ENCODE measurements at places on chromosomes 5 and 9. TPM values are rescaled to one million over a fixed set of nuclear protein-coding genes. Genes with fewer than 3 reads are reported as not detected.

- DNase-seq, result no peak
These were observed 408.5 kb downstream of the KIAA0825 start for GRCh38 chr5:94209774-94210355.

DNA sequence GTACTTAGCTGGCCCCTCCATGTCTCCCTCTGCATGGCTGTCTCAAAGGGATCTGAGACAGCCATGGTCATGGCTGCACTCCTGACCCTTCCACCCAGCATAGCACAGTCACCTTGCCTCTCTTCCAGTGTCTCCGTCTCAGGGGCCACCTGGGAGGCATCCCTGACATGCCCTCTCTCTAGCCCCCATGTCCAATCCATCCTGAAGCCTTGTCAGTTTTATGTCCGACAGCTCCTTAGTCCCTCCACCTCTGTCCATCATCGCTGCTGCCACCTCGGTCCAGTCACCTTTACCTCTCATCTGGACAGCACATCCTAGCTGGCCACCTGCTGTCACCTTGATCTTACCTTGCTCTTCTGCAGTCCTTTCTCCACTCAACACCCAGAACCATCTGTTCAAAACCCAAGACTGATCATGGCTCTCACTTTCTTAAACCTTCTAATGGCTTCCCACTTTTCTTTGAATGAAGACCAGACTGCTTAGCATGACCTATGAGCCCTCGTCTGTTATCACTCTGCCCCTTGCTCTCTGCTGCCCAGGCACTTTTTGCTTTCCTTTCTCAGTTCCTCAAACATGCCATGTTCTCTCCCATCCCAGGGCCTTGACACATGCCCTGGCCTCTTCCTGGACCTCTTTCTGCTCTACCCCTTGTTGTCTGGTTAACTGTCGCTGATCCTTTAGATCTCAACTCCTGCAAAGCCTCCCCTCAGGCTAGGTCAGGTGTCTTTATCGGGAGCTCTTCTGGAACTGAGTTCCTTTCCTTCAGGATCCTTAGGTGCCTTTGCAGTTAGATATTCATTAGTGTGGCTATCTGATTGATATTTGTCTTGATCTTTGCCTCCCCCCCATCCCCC lies 181.8 kb upstream of the PITX1 start:
- DNase-seq, result no peak

DNA sequence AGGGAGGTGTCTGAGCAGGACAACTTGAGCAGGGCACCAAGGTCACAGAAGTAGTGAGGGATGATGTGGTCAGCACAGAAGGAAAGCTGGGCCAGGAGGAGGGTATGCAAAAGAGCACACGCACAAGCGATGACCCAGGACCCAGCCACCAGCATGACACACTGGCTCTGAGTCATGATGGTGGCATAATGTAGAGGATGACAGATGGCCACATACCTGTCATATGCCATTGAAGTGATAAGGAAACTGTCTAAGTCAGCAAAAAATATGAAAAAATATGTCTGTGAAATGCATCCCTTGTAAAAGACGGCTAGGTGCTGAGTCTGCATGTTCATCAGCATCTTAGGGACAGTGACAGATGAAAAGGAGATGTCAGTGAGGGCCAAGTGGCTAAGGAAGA lies 380 bp downstream of the OR1J1 start:
- no peak for DNase-seq

DNA sequence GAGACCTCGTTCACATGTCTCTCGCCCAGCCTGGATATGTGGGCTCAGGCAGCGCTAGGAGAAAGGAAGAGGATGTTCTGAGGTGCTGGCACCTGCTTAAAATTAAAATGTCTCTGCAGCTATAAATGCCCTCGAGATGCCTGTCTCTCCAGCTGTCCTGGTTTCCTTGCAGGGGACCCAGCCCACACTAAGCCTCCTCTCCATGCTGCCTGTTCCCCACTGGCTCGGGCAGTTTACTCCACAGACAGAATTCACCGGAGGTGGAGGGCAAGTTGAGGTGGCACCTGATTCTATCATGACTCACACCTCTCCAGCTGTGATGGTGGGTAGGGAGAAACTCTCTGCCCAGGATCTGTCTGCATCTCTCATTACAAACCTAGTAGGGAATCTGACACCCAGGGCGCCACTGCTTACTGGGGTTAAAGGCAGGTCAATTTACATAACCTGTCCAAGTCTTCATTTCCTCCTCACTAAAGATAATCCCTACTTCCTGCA lies 420.9 kb downstream of the SPOCK1 start:
- peak; percentile 68 for DNase-seq

DNA sequence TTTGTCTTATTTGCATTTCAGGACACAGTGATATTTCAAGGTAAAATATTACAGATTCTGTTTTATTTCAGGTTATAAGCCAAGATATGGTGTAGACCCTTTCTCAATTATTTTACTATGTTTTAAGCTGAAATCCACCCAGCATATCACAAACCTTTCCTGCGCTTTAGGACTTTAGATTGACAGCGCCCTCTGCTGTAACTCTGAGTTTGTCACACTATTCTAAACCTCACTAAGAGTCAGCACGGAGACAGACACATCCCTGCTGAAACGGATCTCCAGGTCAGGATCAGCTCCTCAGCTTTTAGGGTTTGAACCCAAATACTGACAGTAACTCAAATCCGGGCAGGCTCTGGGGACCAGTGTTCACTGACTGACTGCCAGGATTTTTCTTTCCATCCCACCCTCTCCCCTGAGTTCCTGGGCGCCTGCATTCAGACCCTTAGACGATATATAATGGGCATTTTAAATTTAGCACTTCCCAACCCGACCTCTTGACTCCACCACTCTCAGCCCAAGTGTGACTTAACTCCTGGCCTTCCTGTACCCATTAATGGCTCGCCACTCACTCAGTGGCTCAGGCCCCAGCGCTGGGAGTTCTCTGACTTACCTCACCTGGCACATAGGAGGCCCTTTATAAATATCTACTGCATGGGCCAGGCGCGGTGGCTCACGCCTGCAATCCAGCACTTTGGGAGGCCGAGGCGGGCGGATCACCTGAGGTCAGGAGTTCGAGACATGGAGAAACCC lies 33.5 kb downstream of the TLX3 start:
- DNase-seq, result peak; percentile 7

DNA sequence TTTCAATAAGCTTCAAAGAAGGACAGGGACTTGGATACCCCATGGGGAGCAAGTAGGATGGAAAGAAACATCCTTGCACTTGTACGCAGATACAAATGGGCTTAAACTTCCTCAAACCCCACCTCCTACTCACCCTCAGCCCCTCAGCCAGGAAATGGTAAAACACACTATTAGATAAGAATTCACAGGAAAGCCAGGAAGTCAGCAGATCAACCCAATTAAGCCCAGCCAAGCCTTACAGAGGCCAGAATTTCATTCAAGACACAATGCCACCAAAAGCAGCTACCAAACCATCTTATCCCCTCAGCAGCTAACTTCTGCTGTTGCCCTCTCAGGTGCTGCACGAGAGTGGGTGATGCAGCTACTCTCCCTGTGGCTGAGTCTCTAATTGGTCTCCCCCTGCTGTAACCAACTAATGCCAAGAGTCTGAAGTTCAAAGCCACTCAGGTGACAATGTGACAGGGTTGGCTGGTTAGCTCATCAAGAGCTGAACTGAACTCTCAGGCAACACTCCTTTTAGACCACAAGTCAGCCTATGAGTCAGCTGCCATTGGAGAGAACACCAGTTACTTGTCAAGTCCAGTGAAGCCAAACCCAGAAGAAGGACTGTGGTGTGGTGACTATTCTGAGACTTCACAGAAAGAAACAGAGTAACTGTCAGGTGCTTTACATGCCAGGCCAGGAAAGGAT lies 201.9 kb downstream of the ZNF608 start:
- peak; percentile 39 for DNase-seq

GRCh38 chr5:32828492-32828891 lies 117.4 kb downstream of the NPR3 start:
- DNase-seq, result no peak

DNA sequence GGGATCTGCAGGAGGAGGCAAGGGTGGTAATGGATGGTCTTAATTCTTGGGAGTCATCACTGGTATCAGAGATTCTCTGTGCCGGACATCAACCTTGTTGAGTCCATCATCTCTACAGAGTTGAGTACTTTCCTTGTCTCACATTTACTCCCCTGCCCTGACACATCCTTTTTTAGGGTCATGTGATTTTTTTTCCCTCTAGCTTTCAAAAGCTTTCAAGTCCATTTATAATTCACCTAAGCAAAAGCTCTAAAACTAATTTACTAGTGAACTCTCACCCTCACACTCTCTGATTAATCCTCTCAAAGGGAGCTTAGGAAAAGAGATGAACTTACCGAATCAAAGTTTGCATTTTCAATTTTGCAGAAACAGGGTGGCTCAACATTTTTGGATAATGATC lies 192.9 kb downstream of the TARS1 start:
- no peak for DNase-seq

GRCh38 chr5:181170996-181171395 lies 23.6 kb downstream of the OR2V2 start:
- peak; percentile 69 for DNase-seq

GRCh38 chr9:10079284-10079964 lies 533.4 kb downstream of the PTPRD start:
- DNase-seq, result no peak

- no peak for DNase-seq
These were observed 156.4 kb upstream of the RUSC2 start for GRCh38 chr9:35333551-35333950.

DNA sequence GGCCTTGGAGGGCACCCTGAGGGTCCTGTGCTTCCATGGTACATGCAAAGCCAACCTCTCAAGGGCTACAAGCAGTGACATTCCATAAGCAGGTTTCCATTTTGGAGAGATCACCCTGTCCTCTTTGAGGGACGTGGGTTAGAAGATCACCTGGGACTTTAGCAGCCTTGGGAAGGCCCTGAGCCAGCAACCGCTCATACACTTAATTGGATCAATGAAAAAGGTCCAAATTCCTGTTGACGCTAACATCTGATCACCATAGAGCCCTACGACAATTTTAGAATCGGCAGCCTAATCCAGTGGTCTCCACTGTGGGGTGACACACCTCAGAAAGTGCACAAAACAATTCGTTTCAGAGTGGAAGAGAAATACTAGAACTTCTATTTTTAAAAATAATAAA lies 196.0 kb upstream of the NR3C1 start:
- no peak for DNase-seq

- DNase-seq, result no peak
These were observed 138.6 kb downstream of the GNAQ start for GRCh38 chr9:77892955-77893514.

- DNase-seq, result no peak
These were observed 126.9 kb downstream of the DOCK2 start for GRCh38 chr5:169764018-169764378.

DNA sequence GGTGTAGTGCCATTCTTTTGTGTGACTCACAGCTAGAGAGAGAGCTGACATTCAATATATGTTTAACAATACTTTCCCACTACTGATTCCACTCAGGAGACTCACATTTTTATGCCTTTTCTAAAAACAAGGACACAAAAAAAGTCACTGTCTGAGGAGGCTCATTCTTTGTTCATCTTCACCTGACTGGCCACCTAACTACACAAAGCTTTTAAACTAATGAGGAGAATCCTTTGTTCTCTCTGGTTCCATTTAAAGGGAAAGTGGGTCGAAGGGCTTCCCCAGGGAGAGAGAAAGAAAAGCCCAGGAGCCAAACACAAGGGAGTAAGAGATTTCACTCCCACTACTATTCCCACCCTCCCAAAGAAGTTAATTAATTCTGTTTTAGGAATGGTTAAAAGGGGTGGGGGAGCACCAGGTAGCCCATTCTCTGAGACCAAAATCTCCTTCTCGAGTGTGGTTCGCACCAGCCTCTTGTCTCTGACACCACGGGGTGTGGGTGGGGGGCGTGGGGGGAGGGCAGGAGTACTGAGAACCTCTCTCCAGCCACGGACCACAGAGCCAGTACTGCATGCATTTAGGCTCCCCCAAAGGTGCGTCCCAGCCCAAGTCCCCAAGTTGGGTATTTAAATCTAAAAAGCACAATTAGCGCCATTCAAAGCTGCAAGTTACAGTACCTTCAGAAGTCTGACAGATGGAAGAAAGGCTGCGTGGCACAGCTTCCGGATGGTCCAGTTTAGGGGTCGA lies 747 bp downstream of the TRPM3 start:
- no peak for DNase-seq

TAF11L5 gene
- total RNA-seq, result not detected

DNAH5 gene
- 4.4 TPM for total RNA-seq

SLC6A19 gene
- not detected for total RNA-seq

DRD1 gene
- total RNA-seq, result not detected

SHB gene
- total RNA-seq, result 39.1 TPM
